Fibroblast of the conjunctiva (primary cell): ENCODE measurements at places on chromosomes 1 and 21.

- DNase-seq, result no peak
Observed at GRCh38 chr1:111369177-111369576, 58.4 kb downstream of the OVGP1 start.

DNA sequence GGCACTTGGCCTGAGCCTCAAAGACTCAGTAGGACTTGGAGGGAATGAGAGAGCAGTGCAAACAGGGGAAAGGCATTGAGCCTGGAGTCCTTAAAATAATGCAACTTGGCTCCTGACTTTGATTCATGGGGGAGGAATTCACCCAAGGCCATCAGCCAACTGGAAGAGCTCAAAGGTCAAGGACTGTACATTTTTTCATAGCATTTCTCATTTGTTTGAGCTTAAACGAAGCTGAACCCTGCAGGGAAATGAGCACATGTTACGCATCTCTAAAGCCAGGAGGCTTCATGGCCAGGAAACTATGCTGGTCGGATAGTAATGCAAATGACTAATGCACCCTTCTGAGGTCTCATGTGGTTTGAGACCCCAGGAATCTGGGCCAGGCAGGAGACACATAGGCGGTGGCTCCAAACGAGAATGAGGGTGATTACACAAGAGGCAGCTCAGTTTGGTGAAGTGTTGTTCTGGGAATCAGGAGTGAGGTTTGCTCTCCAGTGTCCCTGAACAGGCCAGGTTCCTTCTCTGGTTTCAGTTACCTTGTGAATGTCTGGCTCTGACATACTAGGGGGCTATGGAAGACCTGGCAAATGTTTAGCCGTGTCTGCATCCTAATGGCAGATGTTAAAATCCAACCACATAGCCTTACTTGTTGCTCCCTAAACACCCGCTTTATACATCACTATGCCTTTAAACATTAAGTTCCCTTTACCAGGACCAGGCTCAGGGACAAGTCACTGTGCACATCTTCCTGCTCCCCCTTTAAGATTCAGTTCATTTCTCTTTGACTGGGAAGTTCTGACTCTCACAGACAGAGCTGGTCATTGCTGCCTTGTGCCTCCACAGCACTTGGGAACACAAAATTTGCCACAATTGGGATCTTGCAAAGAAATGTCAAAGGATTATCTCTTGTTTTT is 503.9 kb upstream of the USP24 start:
- DNase-seq, result peak; percentile 100

DNA sequence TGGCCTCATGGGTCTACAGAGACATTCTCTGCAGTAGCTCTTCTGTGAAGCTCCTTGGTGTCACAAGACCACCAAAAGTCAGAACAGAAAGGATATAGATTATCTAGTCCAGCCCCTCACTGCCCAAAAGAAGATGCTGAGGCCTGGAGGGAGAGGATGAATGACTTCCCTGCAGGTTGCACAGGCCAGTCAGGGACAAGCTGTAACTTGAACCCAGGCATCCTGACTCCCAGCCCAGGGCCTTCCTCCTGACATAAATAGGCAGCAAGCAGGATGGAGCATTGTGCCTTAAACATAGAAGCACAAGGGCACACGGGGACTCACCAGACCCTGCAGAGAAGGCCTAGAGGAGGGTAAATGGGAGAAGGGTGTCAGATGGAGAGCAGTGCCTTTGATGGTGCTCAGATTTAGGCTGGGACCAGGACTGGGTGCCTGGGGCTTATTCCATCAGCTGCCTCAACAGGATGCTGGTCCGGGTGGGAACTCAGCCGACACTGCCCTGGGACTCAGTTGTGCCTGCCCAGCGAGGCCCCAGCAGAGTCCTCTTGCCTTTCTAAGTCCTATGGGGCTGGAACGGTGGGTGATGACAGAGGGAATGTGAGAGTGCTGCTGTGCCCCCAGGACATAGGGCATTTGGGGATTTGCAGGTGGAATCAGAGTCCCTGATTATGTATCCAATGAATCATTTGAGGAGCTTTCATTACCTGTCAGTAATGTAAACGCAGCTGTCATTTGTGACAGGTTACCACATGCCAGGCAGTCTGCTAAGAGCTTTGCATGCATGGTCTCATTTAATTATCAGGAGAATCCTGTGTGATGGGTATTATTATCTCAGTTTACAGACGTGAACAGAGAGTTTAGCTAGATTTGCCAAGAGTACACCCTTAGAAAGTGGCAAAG is 13.2 kb downstream of the S100A7A start:
- DNase-seq, result no peak

- DNase-seq, result no peak
Observed at GRCh38 chr1:113975211-113975895, 3.9 kb upstream of the OLFML3 start.

DNA sequence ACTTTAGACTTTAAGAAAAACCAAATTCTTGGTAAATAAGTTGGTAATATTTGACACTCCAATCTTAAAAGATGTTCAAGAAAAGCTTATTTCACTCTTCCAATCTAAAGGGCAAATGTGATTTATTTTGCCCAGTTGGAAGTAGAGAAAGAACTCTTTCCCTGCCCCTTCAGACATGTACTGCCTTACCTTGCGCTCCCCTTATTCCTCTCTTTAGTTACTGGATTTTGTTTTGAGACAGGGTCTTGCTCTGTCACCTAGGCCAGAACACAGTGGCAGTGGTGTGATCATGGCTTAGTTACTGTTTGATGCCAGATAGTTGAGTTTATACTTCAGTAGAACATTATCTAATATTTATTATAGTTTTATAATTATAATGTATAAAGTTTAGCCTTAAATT is 27.5 kb downstream of the FUBP1 start:
- no peak for DNase-seq
